NCI-H2227 treated with DMSO at 0.1 percent for 48 hours (cell line): ENCODE measurements at places on chromosomes 2 and 18.

GRCh38 chr2:66001538-66001937 is 433.4 kb upstream of the MEIS1 start:
- DNase-seq: no peak

DNA sequence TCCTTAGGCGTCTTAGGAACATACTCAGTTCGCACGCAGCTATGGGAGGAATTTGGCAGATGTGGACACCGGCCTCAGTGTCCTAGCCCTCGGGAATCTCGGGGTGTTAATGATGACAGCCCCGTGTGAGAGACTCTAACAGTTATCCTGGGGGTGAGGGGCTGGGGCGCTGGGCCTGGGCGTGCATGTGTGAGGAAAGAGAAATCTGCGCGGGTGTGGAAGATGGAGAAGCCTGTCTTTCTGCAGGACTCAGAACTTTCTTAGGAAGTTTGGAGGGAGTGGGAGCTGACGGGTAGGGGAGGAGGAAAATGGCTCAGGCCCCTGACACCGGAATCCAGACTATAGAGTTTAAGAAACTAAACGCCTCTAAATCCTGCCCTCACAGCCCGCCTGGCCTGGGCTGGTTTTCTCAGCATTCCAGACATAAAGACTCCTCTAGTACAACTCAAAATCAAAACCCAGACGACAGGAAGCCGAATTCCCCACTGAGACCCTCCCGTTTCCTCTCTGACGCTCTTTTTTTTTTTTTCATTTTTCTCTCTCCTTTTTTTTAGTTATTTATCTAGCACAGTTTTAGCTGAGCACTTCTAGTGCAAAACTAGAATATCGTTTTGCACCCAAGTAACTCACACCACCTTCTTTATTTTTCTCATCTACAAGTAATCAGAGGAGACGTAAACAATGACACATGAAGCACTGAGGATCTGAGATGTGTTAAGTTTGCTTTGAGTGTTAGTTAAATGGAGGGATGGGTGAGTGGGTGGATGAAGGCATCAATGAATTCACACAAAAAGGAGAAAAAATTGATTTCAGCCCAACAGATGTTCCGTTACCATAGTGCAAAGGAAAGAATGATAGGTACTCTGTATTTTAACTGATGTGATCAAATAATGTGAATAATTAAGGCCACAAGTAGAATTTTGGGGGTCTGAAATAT is 1.2 kb upstream of the HAAO start:
- no peak for DNase-seq

DNA sequence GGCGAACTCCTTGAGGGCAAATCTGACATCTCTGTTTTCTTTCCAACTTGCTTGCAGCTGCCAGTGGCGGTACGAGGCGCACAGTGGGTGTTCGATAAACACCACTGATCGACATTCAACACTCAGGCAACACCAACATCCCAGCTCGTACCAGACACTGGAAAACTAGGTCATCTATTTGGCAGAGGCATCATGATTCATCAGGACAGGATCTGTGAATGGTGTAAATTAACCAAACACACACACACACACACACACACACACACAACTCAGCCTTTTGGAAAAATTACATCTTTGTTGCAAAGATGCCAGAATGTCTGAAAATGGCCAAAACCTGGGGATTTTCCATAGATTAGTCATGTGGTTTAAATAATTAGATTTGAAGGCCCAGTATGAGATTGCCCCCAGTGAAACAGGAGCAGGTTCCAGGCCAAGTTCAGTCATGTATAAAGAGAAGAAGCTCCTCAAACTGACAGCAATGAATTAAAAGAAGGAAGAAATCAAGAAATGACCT is 150.5 kb upstream of the NCKAP5 start:
- DNase-seq: no peak

GRCh38 chr2:171807831-171808393 is 86.1 kb downstream of the SLC25A12 start:
- no peak for DNase-seq

GRCh38 chr2:26609839-26610277 is 31.3 kb downstream of the CIB4 start:
- DNase-seq: no peak

DNA sequence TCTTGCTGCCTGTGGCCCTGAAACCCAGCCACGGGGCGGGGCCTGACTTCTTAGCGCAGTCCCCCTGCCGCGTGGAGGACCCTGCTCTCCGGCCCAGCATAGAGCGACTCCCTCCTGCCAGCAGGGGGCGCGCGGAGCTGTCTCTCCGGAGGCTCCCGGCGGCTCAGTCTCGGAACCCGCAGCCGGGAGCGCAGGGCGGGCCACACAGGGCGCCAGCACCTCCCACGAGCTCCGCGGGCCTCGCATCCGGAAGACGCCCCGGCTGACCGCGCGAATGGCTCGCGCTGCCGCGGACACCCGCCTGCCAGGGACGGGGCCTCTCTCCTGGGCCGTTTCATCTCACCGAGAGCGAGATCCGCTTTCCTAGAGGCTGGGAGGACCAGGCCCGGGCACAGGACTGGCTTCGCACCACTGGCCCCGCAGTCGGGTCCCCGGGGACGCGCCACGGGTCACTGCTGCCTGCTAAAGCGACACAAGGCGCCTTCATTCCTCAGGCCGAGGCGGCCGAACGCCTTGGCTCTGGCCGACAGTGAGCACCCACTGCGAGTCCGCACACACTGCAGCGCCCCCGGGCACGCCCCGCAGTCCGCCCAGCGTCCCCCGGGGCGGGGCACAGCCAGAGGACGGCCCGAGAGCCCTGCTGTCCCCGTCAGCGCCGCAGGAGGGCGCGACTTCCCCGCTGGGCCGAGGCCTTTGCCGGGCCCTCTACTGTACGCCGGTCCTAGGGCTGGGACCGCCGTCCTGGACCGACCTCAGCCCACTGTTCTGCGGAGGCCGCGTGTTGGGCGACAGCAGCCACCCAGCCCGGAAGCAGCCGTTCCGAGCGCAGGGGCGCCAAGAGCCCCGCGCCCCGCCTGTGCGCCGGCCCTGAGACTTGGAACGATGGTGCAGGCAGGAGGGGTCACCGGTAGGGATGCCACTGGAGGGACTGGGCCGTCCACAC is 39.0 kb upstream of the ARHGEF4 start:
- peak; percentile 90 for DNase-seq

DNA sequence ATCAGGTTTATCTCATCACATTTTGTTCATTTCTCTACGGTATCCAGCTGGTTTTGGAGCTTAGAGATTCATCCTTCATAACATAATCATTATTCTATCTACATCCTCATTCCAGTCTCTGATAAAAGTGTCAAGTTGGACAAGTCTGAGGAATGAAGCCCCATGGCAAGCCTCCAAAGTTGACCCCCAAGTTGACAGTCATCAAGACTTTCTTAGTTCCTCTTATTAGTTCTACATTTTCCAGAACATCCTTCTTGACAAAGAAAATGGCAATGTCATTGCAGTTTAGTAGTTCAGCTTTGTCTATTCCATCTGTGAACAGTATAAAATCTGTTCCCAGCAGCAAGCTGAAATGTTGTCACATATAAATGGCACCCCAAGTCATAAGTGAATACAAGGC is 4.5 kb upstream of the TMSB10 start:
- DNase-seq: no peak
